HepG2 (cell line): ENCODE measurements at places on chromosomes 2 and 18.

DNA sequence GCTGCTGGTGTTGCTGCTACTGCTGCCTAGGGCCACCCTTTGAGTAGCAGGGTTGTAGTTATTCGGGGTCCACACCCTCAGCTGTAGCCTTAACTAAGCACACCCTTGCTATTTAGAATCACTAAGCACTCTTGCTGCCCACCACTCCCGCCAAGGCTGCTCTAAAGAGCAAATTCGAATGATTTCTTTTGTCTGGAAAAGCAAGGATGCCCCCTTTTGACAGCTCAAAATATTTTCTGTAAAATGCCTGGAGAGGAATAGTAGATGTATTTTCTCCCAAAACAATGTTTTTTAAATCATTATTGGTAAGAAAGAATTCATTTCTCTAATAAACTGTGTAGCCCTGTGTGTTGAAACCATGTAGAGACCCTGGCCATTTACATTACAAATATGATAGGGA is 80.8 kb upstream of the PAPOLG start:
- no peak for DNase-seq

GRCh38 chr18:3234457-3234856 is 13.1 kb upstream of the MYL12A start:
- no peak for DNase-seq

- DNase-seq, result peak; percentile 14
Observed at GRCh38 chr2:13193900-13194299, 477.2 kb downstream of the TRIB2 start.

DNA sequence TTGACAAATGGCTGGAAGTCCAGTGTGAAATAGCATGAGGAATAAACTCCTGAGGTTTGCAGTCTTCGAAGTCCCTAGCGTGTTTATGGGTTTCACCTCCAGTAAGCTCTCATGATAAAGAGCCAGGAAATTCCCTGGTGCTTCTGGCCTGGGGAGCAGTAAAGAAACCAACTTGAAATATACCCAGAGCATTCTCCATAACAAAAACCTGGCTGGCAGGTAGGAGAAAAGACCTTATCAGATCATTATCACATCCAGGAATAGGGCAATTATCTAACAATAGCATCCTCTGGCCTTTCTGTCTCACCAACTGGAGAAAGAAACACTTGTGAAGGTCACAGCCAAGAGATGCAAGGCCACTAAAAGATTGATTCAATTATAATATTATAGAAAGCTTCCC is 513.6 kb upstream of the LRRTM4 start:
- DNase-seq, result no peak
